CD4-positive, alpha-beta T cell treated with Interleukin-12 subunit alpha and Interleukin-12 subunit beta, for 1 hour (primary cell): ENCODE measurements at places on chromosomes 16 and 17.

DNA sequence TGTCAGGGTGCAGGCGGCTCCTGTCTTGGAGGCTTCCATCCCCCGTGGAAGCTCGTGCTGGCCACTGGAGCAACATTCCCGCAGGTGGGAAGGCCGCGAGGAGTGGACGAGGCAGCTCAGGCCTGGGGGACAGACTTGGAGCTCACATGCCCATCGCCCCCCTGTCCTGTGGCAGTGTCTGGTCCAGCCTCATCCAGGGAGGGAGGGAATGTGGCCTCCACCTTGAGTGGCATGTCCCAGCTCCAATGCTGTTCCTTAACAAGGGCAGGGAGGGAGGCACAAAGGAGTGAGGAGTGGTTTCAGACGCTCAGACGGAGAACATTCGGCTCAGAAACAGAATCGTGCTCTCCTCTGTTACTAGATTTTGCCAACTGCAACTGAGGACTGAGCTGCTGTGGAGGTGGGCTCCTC lies 159.4 kb upstream of the CHMP6 start:
- no peak for DNase-seq

- no peak for DNase-seq
Measured at GRCh38 chr16:87238361-87238715, 78.9 kb downstream of the C16orf95 start.

DNA sequence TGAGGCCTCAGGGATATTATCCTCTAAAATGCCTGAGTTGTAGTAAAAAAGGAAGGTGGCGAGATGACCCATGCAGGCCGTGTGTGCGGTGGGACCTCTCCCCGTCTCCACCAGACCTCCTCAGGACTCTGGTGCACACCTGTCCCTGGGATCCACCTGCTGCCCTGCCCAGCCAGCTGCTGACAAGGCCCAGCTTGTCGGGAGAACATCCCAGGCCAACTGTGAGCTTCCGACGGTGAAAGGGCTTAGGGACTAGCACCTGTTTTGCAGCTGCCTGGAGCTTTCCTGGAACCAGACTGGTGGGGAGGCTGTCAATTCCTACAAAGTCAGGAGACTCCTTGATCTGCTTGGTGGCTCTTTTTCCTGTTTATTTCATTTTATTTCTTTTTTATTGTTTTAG lies 11.6 kb downstream of the IL34 start:
- no peak for DNase-seq

DNA sequence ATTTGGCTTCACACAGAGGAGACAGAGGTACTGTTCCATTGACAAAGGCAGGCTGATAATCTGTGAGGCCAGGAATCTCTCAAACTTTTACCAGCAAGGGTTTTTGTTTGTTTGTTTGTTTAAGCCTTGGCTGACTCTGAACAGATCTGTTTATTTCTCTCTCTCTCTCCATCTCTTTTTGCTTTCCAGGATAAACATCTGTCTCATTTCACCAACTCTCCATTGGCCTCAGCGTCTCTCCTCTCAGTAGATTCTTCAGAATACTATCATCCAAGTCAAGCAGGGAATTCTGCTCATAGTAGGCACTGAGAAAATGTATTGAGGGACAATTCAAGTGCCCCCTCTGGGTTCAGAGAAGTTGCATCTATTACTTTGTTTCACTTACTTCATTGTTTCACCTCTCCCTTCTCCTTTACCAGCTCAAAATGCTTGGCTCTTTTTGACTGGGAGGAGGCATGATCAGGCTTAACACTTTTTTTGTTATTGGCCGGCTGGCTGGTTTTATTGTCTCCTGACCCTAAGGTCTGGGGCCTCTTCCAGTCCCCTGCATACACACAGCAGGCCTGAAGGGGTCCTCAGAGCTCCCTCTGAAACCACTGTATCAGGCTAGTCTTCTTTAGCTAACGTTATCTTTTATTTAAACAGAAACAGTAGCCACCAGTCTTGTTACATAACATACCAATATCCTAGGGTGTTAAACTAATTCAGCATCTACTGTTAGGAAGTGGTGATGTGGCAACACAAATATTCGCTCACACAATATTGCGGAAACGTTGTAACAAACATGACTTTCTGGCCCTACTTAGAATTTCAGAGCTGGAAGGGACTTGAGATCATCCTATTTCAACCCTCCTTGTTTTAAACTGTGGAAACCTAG lies 2.0 kb upstream of the YPEL2 start:
- peak; percentile 71 for DNase-seq

DNA sequence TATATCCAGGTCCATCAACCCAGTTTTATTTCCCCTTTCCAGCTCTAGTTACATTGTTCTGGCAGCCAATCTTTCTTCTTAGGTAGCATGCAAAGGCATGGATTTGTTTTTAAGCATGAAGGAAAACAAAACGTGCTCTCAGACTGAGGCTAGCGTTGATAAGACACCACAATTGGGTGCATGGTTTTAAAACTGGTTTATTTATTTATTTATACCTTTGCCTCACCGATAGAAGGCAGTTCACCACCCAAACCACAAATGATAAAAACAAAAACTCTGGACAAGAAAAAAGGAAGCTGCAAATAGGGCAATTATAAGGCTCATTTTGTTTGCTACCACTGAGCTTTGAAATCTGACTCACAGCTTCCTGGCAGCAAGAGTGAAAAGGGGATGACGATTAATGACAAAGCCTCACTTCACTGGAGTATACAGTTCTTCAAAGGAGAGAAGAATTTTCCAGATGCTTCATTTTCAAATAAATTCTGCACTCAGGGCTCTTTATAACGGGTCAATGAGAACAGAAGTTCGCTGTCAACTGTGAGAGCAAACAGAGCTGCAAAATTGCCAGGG lies 278.4 kb upstream of the IRX5 start:
- DNase-seq, result no peak
